ENCODE measurements at places on chromosomes 13 and 19. TPM values are rescaled to one million over a fixed set of nuclear protein-coding genes. Genes with fewer than 3 reads are reported as not detected.

The LHFPL6 gene
- 96.5 TPM for total RNA-seq

The SMIM44 gene
- not detected for total RNA-seq

The MAST1 gene
- 0.19 TPM for total RNA-seq

The B3GNT3 gene
- total RNA-seq, result not detected

The ZNF726 gene
- total RNA-seq, result not detected

The KCNJ14 gene
- 1.3 TPM for total RNA-seq

The RINL gene
- 2.4 TPM for total RNA-seq

The HSPB6 gene
- total RNA-seq, result 169 TPM

The ITM2B gene
- total RNA-seq, result 788 TPM

The KIR3DL2 gene
- not detected for total RNA-seq

The CCNA1 gene
- total RNA-seq, result 0.37 TPM

The WTIP gene
- 19.1 TPM for total RNA-seq

The TPT1 gene
- 4,332 TPM for total RNA-seq

The IGFL1 gene
- not detected for total RNA-seq

The KLK2 gene
- not detected for total RNA-seq

The SPIB gene
- total RNA-seq, result not detected

The MIA gene
- 2.6 TPM for total RNA-seq

The NTN5 gene
- total RNA-seq, result not detected

The CARS2 gene
- 25.7 TPM for total RNA-seq

The CADM4 gene
- 1.2 TPM for total RNA-seq

The FRY gene
- 1.9 TPM for total RNA-seq

The KLK3 gene
- total RNA-seq, result not detected

The PRR19 gene
- total RNA-seq, result not detected

The SSC5D gene
- total RNA-seq, result 81.2 TPM

The GZMM gene
- total RNA-seq, result not detected

The PPAN gene
- 32.3 TPM for total RNA-seq

The LRRC63 gene
- not detected for total RNA-seq

The GFY gene
- total RNA-seq, result not detected

The PNMA8A gene
- total RNA-seq, result 5.6 TPM

The MISP gene
- not detected for total RNA-seq

The UBAC2 gene
- total RNA-seq, result 44.3 TPM

The LRG1 gene
- total RNA-seq, result 1.5 TPM

The CCDC70 gene
- not detected for total RNA-seq

The SIAH3 gene
- total RNA-seq, result not detected

The CLEC11A gene
- total RNA-seq, result 288 TPM

The IFNL1 gene
- total RNA-seq, result not detected

The ZNF555 gene
- total RNA-seq, result 4.4 TPM

The KIR2DL4 gene
- total RNA-seq, result not detected

The PSG6 gene
- total RNA-seq, result not detected

The SLC10A2 gene
- not detected for total RNA-seq

The PEX11G gene
- 2.4 TPM for total RNA-seq

The SLC25A41 gene
- total RNA-seq, result not detected

The CYP2A6 gene
- not detected for total RNA-seq

The ZNF541 gene
- total RNA-seq, result not detected

The SIRT2 gene
- total RNA-seq, result 50.6 TPM

The SERP2 gene
- total RNA-seq, result 3.4 TPM

The TICAM1 gene
- total RNA-seq, result 5.4 TPM

The VAV1 gene
- total RNA-seq, result not detected

The HMG20B gene
- 90.3 TPM for total RNA-seq

The PVR gene
- total RNA-seq, result 13.4 TPM

The ANKLE1 gene
- total RNA-seq, result 0.12 TPM

The PPP5C gene
- total RNA-seq, result 68.0 TPM
